ENCODE measurements at places on chromosomes 7 and 10.

DNA sequence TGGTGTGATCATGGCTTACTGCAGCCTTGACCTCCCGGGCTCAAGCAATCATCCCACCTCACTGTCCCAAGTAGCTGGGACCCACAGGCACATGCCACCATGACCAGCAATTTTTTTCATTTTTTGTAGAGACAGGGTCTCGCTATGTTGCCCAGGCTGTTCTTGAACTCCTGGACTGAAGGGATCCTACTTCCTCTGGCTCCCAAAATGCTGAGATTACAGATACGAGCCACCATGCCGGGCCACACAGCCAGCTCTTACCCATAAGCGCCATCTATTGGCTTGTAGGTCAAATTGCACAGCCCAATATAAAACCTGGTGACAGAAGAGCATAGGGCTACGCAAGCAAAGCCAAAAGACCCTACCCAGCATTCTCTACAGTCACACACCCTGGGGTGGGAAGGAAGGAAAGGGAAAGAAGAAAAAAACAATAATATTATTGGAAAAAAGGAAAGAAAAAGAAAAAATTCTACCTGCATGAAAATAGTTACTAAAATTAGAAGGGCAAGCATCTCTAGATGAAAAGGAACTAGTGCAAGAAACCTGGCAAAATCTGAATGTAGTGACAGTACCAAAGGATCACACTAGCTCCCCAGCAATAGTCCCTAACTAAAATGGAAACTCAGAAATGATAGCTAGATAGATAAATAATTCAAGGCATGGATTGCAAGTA lies 29.4 kb upstream of the AMPH start:
- peak; percentile 9 for DNase-seq

DNA sequence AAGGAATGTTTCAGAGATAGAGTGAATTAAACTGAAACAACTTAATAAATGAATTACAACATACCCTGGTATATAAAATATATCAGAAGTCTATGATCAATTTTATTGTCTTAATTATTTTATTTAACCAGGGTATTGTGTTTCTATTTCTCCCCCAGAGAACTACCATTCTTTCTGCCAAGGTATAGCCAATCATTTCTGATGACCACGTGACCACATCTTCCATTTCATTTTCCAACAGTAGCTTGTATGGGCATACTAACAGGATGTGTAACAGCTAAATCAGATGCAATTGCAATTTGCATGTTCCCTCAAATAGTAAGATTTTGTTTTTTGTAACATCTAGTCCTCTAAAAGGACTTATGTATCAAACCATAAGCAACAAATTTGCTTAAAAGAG lies 123.9 kb upstream of the COL1A2 start:
- no peak for DNase-seq

DNA sequence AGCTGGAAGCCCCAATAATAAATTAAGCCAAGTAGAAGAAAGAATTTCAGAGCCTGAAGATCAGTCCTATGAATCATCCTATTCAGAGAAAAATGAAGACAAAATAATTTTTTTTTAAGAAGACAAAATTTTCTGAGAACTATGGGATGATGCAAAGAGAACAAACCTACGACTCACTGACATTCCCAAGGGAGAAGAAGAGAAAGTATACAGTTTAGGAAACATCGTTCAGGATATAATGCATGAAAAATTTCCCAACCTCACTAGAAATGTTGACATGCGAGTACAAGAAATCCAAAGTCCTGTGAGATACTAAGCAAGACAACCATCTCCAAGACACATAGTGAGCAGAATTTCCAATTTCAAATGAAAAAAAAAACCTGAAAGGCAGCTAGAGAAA lies 150.5 kb downstream of the THSD7A start:
- DNase-seq = no peak

- DNase-seq = no peak
Observed at GRCh38 chr7:117017017-117017451, 63.7 kb downstream of the ST7 start.

- no peak for DNase-seq
Observed at GRCh38 chr7:138907850-138908249, 73.3 kb downstream of the KIAA1549 start.

DNA sequence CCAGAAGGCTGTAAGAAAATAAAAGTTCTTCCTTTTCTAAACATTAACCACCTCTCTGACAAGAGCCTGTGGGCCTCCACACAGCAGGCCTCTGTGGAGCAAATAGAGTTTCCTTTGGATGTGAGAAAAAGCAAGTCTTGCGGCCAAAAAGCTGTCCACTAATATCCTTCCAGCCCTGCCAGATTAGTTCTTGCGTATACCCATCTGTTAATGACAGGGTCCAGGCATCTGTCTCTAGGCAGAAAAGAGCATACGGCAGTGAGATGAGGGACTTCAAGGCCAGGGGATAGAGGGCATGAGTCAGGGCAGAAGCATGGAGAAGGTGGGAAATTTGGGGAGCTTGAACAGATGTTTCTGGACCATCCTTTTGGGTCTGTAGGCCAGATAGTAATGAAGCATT lies 164.9 kb downstream of the NSUN6 start:
- DNase-seq = no peak

DNA sequence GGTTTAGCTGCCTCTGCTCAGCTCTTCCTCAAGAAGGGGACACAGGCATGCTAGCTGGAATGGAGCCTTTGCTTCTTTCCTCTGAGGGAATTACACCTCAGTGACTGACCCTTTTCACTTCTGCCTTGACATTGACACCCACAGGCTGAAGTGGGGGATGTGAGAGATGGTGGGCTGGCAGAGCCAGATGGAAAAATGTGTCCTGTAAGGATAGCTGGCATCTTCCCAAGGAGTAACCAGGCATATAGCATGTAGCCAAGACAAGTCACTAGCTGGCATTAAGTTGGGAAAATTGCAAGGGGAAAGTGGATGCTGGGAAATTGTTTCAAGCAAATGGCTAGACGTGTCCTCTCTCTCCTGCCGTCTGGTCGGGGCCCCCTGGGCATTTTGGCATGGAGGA lies 19.9 kb downstream of the STMP1 start:
- DNase-seq = no peak

GRCh38 chr10:49465736-49466135 lies 69.8 kb upstream of the DRGX start:
- no peak for DNase-seq

- DNase-seq = no peak
Observed at GRCh38 chr7:40316176-40316575, 181.4 kb downstream of the SUGCT start.

GRCh38 chr10:67771200-67771599 lies 66.8 kb downstream of the DNAJC12 start:
- no peak for DNase-seq

DNA sequence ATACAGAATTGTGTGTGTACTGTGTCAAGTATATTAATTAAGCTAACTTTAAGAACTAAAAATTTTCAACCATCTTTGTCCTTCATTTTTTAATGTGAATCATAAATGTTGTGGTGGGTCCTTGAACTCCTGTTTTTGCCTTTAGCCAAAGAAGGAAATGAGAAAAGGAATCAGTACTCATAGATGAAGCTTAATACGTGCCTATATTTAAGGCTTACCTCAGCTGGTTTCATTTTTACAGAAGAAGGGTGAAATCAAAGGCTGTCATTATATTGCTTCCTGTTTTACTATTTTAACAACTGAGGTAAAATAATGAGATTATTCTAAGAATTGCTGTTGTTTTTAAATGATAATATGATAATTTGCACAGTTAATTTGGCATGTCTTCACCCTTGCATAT lies 6.3 kb upstream of the SNX13 start:
- no peak for DNase-seq

- no peak for DNase-seq
Observed at GRCh38 chr10:106682175-106682574, 482.3 kb downstream of the SORCS1 start.

DNA sequence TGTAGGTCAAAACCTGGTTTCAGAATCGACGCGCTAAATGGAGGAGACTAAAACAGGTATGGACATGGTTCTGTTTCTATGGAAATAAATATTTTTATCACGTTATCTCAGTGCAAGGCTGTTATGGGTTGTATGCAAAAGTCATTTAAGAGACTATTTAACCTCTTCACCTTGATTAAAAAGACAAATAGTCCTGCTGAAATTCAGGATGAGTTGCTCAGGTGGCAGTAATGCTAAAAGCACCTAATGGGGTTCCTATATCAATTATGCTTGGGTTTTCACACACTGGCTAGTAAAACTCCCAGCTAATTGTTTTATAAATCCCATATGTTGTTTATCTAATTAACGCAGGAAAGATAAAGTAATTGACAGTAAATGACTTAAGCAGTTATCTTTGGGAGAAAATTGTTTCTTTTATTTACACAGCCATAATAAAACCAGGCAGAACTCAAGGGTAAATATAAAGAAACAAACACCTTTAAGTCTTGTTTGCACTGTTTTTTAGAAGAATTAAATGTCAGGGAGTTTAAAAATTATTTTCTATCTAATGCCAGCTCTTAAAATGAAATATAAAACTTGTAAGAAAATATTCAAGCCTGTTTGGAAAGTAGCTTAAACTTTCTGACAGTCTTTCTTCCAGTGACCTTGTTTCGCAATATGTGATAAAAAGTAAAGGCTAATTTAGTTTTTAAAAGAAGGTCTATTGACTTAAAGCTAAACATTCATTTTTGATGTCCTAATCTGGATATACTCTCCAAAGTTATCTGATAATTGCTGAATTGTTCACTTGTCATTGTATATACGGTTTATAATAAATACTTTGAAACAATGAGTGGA lies 3.2 kb downstream of the HHEX start:
- no peak for DNase-seq

DNA sequence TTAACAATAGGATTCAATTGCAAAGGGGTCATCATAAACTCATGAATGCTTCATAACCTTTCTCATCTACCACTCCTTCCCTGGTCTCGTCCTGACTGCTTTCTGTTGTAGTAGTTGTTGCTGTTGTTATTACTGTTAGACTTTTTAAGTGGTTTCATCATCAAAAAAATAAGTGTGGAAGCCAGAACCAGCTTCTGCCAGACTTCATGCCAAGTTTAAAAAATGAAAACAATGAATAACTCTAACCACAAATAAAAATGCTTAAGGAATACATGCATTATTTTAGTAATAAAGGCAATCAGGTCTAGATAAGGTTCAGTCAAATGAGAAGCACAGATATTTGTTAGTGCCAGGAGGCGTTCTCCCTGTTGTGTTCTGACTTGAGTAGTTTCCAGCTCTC lies 85.4 kb downstream of the PCLO start:
- no peak for DNase-seq

GRCh38 chr10:20573924-20574323 lies 323.2 kb downstream of the NEBL start:
- DNase-seq = no peak

GRCh38 chr10:70816220-70816894 lies 609 bp downstream of the SGPL1 start:
- peak; percentile 45 for DNase-seq

GRCh38 chr7:122304996-122305421 lies 459 bp upstream of the FEZF1 start:
- DNase-seq = no peak

GRCh38 chr7:50531401-50531911 lies 33.7 kb downstream of the DDC start:
- no peak for DNase-seq

DNA sequence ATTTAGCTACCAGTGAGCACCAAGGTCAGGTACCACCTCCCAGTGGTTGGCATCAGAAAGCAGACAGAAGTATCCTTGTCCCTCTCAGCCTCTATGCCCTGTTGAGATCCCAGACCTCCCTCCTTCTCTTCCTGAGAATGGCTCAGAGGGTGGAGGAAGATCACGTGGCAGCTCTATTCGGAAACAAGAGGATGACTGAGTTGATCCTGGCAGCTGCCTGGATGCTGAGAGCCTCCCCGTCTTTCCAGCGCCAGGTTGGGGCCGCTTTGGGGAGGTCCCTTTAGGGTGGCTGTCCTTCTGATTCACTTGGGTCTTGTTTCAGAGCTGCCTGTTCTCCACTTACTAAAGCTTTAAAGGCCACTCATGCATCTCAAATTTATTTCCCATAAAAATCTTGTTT lies 36.9 kb upstream of the NPFFR1 start:
- no peak for DNase-seq

GRCh38 chr10:35626971-35627507 lies 15.1 kb downstream of the FZD8 start:
- DNase-seq = no peak

DNA sequence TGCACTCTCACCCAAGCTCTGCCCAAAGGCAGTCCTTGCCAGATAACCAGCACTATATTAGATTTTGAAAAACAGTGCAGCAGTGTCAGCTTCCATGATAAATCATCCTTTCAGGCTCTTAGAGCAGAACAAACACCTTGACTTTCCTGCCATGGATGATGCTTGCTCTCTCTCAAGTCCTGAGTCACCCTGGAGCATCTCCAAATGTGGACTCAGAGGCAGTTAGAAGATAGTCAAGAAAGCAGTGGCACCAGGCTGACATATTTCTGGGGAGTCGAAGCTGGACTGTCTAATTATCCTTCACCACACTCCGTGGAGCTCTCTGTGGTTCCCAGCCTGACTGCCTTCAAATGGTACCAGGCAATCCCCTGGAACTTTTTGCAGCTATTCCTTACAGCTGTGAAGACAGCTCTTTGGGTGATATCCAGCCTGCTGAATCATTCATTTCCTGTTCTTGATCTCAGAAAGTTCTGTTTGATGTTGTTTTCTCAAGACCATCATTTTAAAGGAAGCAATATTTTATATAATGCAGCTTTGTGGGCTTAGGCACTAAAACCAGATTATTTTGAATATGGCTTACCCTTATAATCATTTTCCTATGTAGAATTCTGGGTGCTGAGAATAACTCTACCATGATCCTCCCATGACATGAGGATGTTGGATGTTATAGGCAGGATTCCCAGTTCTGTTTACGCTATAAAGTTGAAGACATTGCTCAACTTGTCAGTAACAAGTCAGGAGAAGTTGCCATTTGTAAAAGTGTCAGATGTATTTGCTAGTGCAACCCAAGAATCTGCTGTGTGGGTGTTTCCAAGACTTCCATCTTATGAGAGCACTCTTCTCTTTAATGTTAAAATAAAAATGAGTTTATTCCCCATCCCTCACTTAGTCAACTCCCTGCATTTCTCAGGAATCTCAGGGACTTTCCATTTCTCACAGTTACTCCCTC lies 233.8 kb downstream of the C7orf25 start:
- DNase-seq = no peak

DNA sequence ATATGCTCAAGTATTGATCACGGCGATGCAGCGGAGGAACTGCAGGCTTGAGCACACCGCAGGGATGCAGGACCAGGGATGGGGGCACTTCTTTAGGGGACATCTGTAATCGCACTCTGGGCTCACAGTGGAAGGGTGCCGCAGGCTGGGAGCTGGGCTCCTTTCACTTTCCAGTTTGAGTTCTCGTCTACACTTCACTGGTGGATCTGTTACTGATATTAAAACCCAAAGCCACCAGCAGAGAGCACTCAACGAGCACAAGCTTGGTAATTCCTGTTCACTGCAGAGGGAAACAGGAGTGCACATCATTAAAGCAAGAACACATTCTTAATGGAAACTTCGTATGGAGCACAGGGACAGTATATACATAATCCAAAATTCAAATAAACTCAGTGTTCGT lies 91.3 kb downstream of the PARD3 start:
- DNase-seq = no peak

GRCh38 chr10:13121500-13121854 lies 21.5 kb downstream of the OPTN start:
- no peak for DNase-seq

- no peak for DNase-seq
Observed at GRCh38 chr7:130435311-130435854, 5.4 kb downstream of the CEP41 start.

Data from activated naive CD8-positive, alpha-beta T cell treated with anti-CD3 and anti-CD28 coated beads for 36 hours (primary cell).